ENCODE measurements at places on chromosomes 3 and 15.

GRCh38 chr3:8239718-8240695, 261.6 kb upstream of the LMCD1 start:
- no peak for DNase-seq

DNA sequence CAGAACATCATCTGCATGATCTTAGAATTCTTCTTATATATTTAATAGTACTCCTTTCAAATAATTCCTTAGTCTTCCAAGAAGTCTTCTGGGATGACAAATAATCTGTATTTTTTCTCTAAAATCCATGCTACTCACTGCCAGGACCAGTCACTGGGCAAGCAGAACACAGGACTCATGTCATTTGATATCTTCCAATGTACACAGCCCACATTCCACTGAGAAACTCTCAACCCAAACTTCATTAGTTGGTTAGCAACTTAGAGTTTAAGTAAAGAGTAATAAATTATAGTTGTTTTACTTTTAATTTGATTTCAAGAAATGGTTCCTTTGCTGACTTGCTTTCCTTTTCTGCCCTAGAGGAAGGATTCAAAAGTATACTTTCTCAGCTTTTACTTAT, 317.0 kb downstream of the VGLL3 start:
- DNase-seq = no peak

GRCh38 chr3:113754494-113755159, 7.8 kb downstream of the ATP6V1A start:
- DNase-seq = no peak

GRCh38 chr3:56342475-56342874, 125.8 kb downstream of the ERC2 start:
- DNase-seq = no peak

Data from epithelial cell of prostate (primary cell).